Endothelial cell of umbilical vein (primary cell): ENCODE measurements at places on chromosomes 11 and 22. TPM values are rescaled to one million over a fixed set of nuclear protein-coding genes. Genes with fewer than 3 reads are reported as not detected.

Gene NXPE4
- total RNA-seq: not detected in 2 replicates

Gene MOGAT2
- not detected in 2 replicates for total RNA-seq

Gene MYO7A
- 1.4 and 3.6 TPM in 2 replicates for total RNA-seq

Gene LDHAL6A
- total RNA-seq: not detected in 2 replicates

Gene ACCS
- total RNA-seq: 8.6 and 10.0 TPM in 2 replicates

Gene TREH
- total RNA-seq: not detected in 2 replicates

Gene MPEG1
- total RNA-seq: not detected in 2 replicates

Gene KRTAP5-11
- not detected in 2 replicates for total RNA-seq

Gene CBLIF
- total RNA-seq: not detected in 2 replicates

GRCh38 chr11:9956483-9956882 lies 292.6 kb downstream of the SWAP70 start:
- no peak for DNase-seq

GRCh38 chr22:24155627-24156140 lies 25.6 kb upstream of the SUSD2 start:
- DNase-seq: peak; percentile 72

DNA sequence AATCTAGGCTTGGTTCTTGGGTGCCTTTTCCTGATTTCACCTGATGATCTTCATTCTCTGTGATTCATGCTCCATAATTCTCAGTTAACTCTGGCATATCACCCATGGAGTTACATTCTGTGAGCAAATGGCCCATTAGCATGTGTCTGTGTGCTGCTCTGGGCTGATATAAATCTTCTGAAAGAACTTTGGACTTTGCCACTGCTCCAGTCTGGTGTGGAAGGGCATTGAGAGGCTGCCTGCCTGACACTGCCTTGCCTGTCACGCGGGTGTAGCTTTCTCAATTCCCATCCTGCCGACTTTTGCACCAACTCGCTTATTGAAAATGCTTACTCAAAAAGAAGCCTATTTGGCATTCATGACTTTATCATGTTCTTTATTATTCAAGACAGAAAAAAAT lies 42.2 kb downstream of the FAT3 start:
- DNase-seq: no peak

DNA sequence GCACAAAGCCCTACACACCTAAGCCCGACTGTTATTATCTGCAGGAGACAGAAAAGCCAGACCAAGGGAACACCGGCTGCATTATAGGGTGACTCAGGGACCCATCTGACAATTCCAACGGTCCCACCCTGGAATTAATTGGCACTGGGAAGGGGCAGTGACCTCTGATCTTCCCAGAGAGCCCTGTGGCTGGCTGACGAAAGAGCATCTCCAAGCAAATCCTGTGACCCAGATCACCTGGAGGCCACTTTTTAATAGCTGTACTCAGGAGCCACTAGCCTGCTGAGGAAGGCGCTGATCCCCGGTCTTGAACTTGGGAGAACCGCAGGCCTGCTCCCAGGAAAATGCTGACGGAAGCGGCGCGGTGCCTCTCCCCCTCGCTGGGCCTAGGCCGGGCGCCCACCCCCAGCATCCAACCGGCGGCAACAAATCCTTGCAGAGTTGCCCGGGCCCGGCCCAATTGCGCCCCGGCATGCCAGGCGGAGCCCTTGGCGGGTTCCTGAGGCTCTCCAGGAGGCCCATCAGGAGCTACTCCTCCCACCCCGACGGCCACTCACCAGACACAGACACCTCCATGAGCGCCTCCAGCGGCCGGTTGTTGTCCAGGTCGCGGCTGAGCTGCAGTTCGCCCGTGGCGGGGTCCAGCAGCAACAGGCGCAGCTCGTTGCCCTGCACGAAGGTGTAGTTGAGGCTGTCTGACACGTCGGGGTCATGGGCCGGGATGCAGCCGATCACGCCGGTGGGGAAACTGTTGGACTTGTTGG lies 4.2 kb downstream of the CELSR1 start:
- no peak for DNase-seq

GRCh38 chr11:80371931-80372330 lies 931.1 kb upstream of the TENM4 start:
- no peak for DNase-seq

DNA sequence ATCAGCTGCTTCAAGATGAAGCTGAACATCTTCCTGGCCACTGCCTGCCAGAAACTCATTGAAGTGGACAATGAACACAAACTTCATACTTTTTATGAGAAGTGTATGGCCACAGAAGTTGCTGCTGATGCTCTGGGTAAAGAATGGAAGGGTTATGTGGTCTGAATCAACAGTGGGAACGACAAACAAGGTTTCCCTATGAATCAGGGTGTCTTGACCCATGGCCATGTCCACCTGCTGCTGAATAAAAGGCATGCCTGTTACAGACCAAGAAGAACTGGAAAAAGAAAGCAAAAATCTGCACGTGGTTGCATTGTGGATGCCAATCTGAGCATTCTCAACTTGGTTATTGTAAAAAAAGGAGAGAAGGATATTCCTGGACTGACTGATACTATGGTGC lies 22.2 kb upstream of the BIRC3 start:
- DNase-seq: no peak

- no peak for DNase-seq
Measured at GRCh38 chr11:69546735-69547370, 65.4 kb downstream of the LINC01488 start.

- no peak for DNase-seq
Measured at GRCh38 chr22:26762503-26763472, 105.4 kb downstream of the MIAT start.

DNA sequence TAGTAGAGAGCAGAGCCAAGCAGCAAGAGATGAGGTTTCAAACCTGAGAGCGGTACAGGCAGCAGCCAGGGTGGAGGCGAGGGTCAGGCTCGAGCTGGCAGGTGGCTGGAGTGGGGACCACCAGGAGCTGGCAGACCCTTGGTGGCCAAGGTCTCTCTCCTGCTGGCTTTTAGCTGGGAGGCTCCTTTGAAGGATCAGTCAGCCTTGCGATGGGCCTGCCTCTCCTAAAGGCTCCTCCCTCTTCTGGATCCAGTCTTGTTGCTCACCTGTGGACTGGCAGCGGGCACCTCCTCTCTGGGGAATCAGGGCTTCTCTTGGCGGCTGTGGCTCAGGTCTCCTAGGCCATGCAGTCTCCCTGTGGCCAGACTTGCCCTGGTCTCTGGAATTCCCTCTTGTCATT lies 24.8 kb downstream of the TPST2 start:
- no peak for DNase-seq
